ENCODE measurements at places on chromosomes 5 and 9.
A peak's percentile ranks its signal among the peaks of the same experiment; 100 is the strongest.

DNA sequence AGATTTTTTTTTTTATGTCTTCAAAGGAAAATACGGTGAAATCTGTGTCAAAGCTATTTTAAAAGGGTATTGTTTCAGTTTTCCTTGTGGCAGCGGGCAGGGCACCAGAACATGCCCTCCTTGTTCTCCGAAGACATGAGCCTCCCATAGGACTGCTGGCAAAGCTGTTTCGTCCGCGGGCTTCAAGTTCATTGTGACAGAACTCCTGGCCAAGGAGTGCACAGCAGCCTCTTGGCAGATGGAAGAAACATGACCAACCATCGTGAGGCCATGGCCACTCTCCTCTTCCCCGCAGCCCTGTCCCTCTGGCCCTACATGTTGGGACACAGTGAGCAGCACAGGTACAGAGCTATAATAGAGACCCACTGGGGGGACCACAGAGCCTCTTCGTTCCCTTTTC is 99.5 kb downstream of the AOPEP start:
- no peak for DNase-seq

- no peak for DNase-seq
These were observed 12.8 kb upstream of the ZNF618 start for GRCh38 chr9:113863345-113863744.

GRCh38 chr9:98886691-98887229 is 56.9 kb upstream of the COL15A1 start:
- no peak for DNase-seq

- no peak for DNase-seq
These were observed 1.1 kb upstream of the NOTCH1 start for GRCh38 chr9:136546697-136547501.

DNA sequence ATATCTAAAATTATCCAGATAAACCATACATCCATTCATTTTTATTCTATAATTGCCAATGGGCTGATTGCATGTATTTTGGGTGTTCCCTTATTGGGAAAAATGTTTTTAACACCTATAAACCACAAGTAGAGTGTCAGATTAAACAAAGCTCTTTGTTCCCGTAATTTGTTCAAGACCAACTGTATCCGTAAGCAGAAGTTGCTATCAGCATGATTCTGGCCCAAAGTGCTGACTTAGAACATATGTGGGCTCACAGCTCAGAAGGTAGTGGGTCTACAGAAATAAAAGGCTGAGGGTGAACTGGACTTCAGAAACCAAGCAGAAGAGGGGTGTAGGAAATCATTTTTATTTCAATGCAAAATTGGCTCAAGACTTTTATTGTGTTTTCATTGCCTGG is 23.5 kb upstream of the IL7R start:
- DNase-seq = no peak

- no peak for DNase-seq
These were observed 262.7 kb downstream of the DRD1 start for GRCh38 chr5:175181331-175181730.

DNA sequence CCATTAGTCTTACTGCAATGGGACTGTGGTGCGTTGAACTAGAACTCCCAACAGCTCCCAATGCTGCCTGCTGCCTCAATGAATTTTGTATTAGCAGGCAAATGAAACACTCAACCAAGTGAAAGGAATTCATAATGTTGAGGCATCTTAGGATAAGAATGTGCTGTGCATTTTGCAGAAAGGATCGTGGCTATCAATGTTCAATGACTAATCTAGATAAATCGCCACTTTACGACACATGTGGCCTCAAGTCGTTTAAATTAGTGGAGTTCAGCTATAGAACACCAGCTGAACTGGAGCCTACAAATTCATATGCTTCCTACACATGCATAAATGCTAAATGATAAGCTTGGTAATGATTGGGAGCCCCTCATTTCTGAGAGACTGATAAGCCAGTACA is 318.4 kb downstream of the PSAT1 start:
- no peak for DNase-seq

DNA sequence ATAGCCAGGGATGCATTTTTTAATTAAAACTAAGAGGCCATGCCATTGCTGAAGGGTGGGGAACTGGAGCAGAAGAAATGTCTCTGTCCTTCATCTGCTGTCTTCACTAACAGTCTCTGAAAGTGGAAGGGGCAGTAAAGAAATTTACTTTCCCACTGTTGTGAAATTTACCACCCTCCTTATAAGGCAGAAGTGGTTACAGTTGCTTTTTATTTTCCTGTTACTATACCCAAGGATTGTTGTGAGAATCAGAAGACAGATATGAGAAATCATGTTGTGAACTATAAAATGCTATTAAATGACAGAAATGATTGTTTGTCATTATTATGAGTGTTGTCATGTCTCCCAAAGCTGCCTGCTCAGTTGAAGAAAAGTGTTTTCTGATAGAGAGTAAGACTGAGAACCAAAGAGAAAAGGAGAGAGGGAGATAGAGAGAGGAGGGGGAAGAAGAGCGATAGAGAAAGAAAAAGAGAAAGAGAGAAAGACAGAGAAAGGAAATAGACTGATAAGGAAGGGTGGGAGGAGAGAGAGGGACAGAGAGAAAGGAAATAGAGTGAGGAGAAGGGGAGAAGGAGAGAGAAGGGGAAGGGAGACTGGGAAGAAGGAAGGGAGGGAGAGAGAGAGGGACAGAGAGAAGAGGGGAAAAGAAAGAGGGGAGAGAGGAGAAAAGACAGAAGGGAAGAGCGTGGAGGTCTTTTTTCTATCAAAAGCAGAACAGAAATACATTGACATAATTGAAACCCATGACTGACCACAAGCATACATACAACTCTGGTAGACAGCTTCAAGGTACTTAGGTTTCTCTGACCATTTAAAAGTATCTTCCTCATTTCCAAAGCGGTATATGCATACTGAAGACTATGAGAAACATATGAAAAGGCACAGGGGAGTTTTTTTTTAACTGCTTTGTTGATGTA is 22.5 kb downstream of the SEC61B start:
- DNase-seq = no peak

DNA sequence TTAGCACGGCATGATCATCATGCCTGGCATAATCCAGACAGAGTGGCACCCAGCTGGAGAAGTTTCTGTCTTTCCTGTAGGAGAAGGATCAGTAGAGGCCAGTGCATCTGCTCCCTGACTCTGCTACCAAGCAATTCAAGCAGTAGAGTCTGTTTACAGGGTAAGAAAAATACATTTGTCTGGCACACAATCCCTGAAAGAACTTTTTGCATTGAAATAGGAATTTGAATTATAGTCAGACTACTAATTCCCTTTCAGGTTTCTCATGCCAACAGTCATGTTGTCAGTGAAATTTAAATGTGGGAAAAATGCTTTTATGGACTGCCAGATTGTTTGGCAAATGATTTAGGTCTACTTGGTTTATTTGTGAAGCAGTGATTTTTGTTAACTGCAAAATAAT is 125.6 kb downstream of the RAB3C start:
- no peak for DNase-seq

GRCh38 chr5:79702606-79703380 is 13.2 kb downstream of the CMYA5 start:
- no peak for DNase-seq

DNA sequence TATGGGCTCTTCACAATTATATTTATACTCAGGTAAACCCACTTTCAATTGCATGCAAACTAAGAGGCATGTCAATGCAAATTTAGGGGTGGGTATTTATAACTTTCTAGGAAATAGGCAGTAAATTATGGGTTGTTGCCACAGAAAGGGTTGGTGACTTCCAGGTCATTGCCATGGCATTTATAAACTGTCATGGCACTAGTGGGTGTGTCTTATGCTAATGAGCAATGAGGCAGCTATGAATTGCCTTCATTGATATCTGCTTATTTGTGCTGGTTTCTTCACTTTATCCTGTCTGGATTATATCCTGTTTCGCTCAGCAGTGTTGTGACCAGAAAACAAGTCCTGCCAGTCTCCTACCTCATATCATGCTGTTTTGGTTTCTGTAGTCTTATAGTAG is 597.3 kb upstream of the DAB2 start:
- DNase-seq = no peak

DNA sequence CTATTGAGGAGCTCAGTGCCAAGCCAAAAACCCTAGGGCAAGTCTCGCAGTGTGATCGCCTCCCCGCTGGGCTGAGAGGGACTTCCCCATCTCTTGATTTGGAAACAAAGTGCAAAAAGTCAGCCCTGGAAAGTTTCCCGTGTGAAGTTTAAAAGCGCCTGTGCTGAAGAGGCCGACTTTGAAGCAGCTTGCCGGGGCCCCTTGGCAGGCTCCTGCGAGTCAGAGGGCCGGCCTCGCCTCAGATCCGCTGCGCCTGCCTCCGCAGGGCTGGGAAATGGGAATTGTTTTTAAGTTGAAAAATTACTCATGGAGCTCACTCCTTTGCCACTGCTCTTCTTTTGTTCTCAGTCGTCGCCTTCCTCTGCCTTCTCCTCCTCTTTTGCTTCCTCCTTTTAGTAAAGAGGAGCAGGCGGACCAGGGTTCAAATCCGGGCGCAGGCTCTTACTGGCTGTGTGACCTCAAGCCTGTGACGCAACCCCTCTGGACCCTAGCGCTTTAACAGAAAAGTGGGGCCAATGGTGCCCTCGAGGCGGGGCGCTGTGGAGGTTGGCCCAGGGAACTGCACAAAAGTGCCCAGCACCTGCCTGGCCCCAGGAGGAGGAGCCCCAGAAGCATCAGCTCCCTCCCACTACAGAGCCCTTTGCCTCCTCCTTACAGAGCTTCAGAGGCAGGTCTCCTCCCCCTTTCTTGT is 14.7 kb upstream of the LHX2 start:
- DNase-seq = no peak

- no peak for DNase-seq
These were observed 1296.8 kb upstream of the CDH6 start for GRCh38 chr5:29896646-29897045.

- no peak for DNase-seq
These were observed 198.6 kb downstream of the AGTPBP1 start for GRCh38 chr9:85543196-85543595.

GRCh38 chr5:33850100-33850594 is 41.6 kb downstream of the ADAMTS12 start:
- DNase-seq = peak; percentile 3

DNA sequence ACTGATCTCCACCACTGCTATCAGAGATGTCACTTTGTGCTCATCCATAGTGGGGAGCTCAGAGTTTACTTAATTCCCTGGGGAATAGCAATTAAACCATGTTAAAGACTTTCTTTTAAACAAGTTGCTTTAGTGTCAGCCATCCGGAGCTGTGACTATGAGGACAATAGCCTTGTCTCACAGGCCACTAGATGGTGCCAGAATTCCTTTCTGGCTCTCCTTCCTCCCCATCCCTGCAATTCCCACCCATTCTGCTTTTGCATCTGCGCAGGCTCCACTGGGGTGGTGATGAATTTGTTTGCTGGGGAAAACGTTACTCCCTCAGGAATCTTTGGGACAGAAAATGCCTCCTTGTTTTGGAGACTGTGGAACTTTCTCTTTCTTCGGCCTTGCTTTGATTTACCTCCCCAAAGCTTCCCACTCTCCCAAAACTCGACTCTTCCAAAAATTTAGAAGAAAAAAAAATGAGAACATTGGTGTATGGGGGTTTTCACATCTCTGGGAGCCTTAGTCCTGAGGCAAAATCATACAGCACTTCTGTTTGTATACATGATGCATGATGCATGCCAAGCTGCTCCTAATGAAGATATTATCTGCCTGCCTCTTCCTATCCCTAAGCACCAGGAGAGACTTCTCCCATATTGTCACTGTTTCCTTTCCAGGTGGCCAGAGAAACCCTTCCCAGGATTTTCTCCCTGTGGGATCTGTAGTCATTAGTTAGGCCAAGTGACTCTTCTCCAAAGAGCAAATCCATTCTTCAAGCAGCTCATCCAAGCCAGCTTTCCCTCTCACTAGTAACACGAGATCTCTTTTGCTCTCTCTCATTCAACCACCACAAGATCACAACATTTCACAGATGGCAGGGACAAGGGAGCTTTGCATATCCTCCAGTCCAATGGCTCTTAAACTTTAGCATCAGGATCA is 466.1 kb downstream of the TLR4 start:
- DNase-seq = no peak

DNA sequence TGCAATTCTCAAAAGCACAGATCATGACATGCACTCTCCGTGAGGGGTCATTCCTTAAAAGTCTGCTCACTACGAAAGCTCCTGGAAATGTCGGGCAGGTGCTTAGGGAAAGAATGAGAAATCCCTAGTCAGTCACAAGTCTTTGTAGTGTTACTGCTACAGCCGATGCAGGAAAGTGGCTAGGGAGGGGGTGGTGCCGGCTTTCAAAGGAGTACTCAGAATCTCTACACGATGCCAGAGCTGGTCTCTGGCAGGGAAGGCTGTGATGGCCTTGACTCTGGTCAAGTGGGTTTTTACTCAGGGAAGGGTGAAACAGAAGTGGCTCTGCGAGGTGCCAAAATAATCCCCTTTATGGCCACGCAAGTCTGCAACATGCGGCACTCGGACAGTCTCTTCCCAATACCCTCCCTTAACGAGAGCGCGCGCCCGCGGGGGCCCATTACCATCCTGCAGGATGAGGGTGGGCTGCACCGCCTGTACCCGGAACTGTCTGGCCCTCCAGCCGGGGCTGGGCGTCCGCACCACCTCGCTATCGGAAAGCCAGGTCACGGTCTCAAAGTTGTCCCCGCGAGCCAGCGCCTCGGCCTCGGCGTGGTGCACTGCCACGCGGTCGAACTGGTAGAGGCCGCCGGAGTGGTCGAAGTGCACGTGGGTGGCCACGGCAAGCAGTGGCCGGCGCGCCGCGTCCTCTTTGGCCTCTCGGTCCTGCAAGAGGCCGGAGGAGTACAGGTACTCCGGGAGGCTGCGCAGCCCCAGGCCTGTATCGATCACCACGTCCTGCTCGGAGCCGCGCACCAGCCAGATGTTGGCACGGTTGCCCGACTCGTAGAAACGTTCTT is 956 bp downstream of the MBLAC2 start:
- DNase-seq = no peak

GRCh38 chr9:7509576-7510145 is 289.9 kb downstream of the DMAC1 start:
- no peak for DNase-seq

- no peak for DNase-seq
These were observed 159.0 kb downstream of the KCTD16 start for GRCh38 chr5:144329681-144330080.

DNA sequence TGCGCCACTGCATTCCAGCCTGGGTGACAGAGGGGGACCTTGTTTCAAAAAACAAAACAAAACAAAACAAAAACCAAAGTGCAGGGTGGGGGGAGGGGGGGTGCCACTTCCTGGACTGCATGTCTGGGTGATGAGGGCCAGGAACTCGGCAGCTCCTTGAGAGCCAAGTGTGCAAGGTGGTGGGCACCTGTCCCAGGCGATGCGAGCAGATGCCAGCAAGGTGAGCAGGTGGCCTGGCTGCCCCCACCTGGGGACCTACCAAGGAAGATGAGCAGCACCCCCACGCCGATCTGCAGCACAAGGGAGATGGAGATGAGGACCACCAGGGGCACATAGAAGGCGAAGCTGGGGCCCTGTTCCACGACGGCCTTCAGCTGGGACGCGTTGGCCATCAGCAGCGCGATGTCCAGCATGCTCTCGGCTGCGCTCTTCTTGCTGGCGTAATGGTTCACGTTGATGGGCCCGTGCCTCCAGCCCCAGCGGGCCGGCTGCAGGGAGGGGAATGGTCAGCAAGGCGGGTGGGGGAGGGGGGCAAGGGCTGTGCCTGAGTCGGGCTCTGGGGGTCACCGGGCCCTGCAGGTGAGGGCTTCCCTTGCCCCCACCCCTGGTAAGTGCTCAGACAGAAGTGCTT is 7.8 kb downstream of the NINJ1 start:
- DNase-seq = no peak

Data from stimulated activated CD8-positive, alpha-beta memory T cell treated with anti-CD3 and anti-CD28 coated beads, Interleukin-4, amount 100 ng/mL, for 1 hour (primary cell).